ENCODE measurements at places on chromosomes 4 and X.
A peak's percentile ranks its signal among the peaks of the same experiment; 100 is the strongest.

GRCh38 chr4:55729351-55730279 is 90.0 kb upstream of the EXOC1L start:
- H3K27me3 ChIP-seq = no peaks in the 10 kb centered on the region
- H3K36me3 ChIP-seq = no peaks in the 10 kb centered on the region
- DNase-seq = no peak
- H3K4me1 ChIP-seq = no peaks in the 10 kb centered on the region
- no peak overlapping the region for H3K4me3 ChIP-seq

- peaks cover 85% of the 10 kb centered on the region for H3K36me3 ChIP-seq
- no peaks in the 10 kb centered on the region for H3K4me1 ChIP-seq
- H3K4me3 ChIP-seq = no peak overlapping the region
- DNase-seq = no peak
- H3K27me3 ChIP-seq = no peaks in the 10 kb centered on the region
Measured at GRCh38 chr4:2948895-2949781, 14.1 kb downstream of the NOP14 start.

GRCh38 chr4:153534792-153535629 is 68.9 kb downstream of the TMEM131L start:
- no peaks in the 10 kb centered on the region for H3K27me3 ChIP-seq
- peaks cover 63% of the 10 kb centered on the region for H3K4me1 ChIP-seq
- H3K4me3 ChIP-seq = no peak overlapping the region
- H3K27ac ChIP-seq = peak overlapping the region; percentile 56

- no peaks in the 10 kb centered on the region for H3K36me3 ChIP-seq
- no peak overlapping the region for H3K27ac ChIP-seq
- no peaks in the 10 kb centered on the region for H3K27me3 ChIP-seq
- no peaks in the 10 kb centered on the region for H3K4me1 ChIP-seq
- DNase-seq = no peak
Measured at GRCh38 chr4:24686866-24687692, 102.7 kb upstream of the DHX15 start.

DNA sequence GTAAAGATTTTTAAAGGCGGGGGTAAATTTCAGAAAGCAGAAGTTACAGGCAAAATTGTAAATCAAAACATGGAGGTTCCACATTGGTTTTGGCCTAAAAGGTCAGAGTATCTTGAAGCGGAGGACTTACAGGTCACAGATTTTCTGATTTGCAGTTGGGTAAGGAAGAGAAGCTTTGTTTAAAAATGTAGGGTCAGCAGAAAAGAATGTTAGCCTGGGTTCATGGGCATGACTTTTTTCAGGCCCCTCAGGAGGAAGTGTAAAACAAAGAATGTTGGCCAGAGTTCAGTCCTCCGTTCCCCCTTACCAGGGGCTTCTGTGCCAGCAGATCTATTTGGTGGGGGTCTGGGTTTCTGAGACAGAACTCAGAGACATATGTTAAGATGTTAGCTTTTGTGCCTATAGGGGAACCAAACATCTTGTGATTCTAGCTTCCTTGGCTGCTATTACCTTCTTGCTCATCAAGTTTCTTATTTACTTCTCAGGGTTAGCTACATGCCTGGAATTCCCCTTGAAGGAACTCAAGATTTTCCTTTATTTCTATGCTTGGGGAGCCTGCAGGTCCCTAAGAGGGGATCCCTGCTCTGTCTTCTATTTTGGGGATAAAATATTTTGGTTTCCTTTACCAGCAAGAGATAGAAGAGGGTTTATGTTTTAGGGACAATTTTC is 160.3 kb downstream of the ANK2 start:
- H3K4me1 ChIP-seq = no peaks in the 10 kb centered on the region
- no peak for DNase-seq
- no peaks in the 10 kb centered on the region for H3K27me3 ChIP-seq
- H3K27ac ChIP-seq = no peak overlapping the region

DNA sequence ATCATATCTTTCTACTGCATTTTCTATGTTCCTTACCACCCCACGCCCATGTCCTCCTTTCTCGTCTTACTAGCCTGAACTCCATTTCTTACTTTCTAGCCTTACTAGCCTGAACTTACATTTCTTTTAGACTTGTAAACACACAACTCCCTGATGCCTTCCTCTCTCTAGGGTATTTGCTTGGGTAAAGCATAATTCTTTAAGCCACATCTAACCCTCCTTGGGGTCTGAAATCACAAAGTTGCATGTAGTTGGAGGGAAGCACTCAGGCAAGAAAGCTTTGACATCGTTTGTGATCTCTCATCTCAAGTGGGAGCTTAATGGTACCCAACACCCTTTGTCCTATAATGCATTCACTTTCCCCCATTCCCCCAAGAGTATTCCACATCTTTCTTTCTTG is 124.4 kb downstream of the SPOCK3 start:
- no peaks in the 10 kb centered on the region for H3K27me3 ChIP-seq
- H3K36me3 ChIP-seq = no peaks in the 10 kb centered on the region
- no peak overlapping the region for H3K4me3 ChIP-seq
- no peak for DNase-seq
- no peak overlapping the region for H3K27ac ChIP-seq
- no peaks in the 10 kb centered on the region for H3K4me1 ChIP-seq

DNA sequence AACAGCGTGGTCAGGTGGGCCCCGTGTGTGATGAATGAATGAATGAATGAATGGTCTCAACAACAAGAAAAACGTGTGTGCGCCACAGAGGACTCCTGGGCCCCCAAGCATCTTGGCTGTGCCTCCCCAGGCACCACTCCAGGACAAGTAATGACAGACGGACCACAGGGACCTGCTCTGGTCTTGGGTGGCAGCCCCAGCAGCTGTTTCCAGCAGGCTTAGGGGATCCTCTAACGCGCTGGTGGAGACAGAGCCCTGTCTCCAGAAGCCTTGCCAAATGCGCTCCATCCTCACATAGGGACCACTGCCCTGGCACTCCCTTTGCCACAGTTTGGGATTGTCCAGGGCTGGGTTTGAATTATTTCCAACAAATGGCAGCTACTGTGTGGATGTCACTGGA is 39.1 kb downstream of the PSAPL1 start:
- H3K4me3 ChIP-seq = no peak overlapping the region
- no peaks in the 10 kb centered on the region for H3K36me3 ChIP-seq
- peak; percentile 49 for DNase-seq

DNA sequence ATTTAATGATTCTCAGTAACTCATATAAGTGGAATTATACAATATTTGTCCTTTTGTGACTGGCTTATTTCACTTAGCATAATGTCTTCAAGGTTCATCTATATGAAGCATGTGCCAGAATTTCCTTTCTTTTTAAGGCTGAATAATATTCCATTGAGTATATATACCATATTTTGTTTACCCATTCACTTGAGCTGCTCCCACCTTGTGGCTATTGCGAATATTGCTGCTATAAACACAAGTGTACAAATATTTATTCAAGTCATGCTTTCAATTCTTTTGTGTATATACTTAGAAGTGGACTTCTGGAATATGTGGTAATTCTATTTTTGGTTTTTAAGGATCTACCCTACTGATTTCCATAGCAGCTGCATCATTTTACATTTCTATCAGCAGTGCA is 219.1 kb downstream of the MID1 start:
- no peak for DNase-seq
- no peak overlapping the region for H3K27ac ChIP-seq
- no peak overlapping the region for H3K4me3 ChIP-seq

DNA sequence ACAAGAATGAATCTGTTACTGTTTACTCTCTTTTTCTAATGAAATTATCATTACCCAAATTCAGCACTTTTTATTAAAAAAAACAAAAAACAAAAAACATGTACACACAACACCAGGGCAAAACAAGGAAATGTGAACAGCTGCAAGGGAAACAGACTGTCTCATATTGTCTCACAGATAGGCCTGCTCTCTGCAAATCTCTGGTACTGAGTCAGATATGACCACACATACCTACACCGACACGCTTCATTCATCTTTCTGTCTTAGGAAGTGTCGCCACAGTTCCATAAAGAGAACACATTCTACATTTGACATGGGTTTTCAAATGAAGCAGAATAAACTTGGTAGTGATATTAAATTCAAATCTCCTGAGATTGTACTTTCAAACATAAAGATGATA is 92.2 kb upstream of the GPR34 start:
- no peak for DNase-seq
- no peaks in the 10 kb centered on the region for H3K36me3 ChIP-seq
- peaks cover 28% of the 10 kb centered on the region for H3K27me3 ChIP-seq
- no peak overlapping the region for H3K27ac ChIP-seq

- no peaks in the 10 kb centered on the region for H3K36me3 ChIP-seq
- DNase-seq = no peak
- no peaks in the 10 kb centered on the region for H3K4me1 ChIP-seq
- no peak overlapping the region for H3K27ac ChIP-seq
Measured at GRCh38 chr4:155072417-155072816, 136.0 kb upstream of the NPY2R start.

DNA sequence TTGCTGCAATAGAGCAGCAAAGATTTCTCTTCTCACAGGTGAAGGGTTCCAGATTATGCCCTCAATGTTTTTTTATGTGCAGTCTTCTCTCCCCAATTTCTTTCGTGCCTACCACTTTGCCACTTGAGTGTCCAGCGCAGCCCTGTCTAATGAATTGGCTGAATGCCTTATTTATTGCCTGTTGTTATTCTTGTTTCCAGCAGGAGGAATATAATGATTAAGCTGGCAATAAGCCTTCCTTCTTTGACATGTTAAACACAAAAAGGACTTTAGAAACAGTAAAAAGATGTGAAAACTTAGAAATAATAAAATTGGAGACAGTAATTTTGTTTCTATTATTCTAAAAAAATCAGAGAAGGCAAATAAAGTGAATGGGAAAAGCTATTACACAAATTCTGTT is 34.6 kb upstream of the FRAS1 start:
- H3K27me3 ChIP-seq = no peaks in the 10 kb centered on the region
- no peaks in the 10 kb centered on the region for H3K36me3 ChIP-seq
- no peak overlapping the region for H3K27ac ChIP-seq

DNA sequence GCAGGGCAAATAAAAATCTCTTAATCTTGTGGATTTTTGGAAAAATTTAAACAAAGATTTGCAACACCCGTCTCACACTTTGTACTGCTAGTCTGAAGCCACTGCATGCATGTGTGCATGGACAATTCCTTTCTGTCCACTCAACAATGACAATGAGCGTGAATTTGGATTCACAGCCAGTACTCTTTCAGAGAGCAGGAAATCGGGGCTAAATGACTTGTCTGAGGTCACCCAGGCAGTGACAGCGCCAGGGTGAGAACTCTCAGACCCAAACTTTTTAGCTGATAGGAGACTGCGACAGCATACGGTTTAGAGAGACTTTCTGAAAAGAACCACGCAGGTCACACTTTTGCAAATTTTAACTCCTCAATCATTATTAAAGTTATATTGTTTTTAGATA is 90.9 kb downstream of the ZNF827 start:
- H3K27ac ChIP-seq = peak overlapping the region; percentile 20
- H3K27me3 ChIP-seq = no peaks in the 10 kb centered on the region
- no peak for DNase-seq
- H3K4me1 ChIP-seq = peaks cover 6% of the 10 kb centered on the region

GRCh38 chrX:15314472-15314871 is 968 bp downstream of the ASB11 start:
- H3K27ac ChIP-seq = no peak overlapping the region
- no peaks in the 10 kb centered on the region for H3K36me3 ChIP-seq
- DNase-seq = no peak
- peak overlapping the region; percentile 0 for H3K4me3 ChIP-seq
- H3K27me3 ChIP-seq = peaks cover 6% of the 10 kb centered on the region
- no peaks in the 10 kb centered on the region for H3K4me1 ChIP-seq

GRCh38 chr4:24722026-24722568 is 73.3 kb upstream of the SOD3 start:
- no peak overlapping the region for H3K27ac ChIP-seq
- H3K4me1 ChIP-seq = no peaks in the 10 kb centered on the region
- peaks cover under 1% of the 10 kb centered on the region for H3K27me3 ChIP-seq
- no peak for DNase-seq
- H3K36me3 ChIP-seq = no peaks in the 10 kb centered on the region

DNA sequence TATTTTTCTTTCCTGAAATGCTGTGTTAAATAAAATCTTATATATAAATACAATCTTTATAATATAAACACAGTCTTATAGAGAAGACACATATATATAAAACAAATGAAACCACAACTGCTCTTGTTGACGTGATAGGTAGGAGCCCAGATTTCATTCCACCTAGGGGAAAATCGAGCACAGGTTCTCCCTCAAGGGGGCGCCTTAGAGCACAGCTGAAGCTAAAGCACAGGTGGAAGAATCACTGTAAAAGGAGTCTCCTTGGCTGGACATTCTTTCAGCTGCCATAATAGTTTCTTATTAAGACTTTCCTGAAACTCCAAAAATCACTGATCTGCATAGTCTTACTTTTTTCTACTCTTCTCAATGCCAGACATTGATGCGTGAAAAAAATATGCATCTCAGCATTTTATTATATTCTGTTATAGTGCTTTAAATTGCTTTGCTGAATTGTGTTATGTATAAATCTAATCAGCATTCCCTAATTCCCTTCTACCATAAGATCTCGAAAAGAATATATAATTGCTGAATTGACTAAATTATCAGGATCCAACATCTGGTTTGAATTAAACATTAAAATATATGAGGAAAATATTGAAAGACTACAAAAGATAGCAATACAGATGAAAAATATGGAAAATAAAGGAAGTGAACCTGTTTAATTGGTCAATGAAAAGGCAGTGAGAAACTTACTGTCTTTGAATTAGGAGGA is 25.5 kb upstream of the RXFP1 start:
- DNase-seq = no peak
- H3K4me3 ChIP-seq = no peak overlapping the region
- H3K27me3 ChIP-seq = no peaks in the 10 kb centered on the region
- H3K4me1 ChIP-seq = no peaks in the 10 kb centered on the region
- no peak overlapping the region for H3K27ac ChIP-seq

- H3K4me3 ChIP-seq = peak within 1 kb of the TSS; percentile 43
- peaks cover 3% of the 10 kb centered on the region for H3K4me1 ChIP-seq
- H3K36me3 ChIP-seq = no peaks in the 10 kb centered on the region
Measured at GRCh38 chr4:113049421-113050370, at the start of gene ANK2. Gene ANK2, plus strand, starts transcription at chr4:113049653. Its CDS starts 76 bp downstream, at chr4:113049729.

All from muscle of leg (tissue), 16 donors.